ENCODE measurements at places on chromosomes 11 and 22.

GRCh38 chr11:76677458-76677765, 6.9 kb upstream of the LRRC32 start:
- DNase-seq = no peak

- no peak for DNase-seq
Observed at GRCh38 chr22:46003271-46004091, 26.5 kb upstream of the WNT7B start.

DNA sequence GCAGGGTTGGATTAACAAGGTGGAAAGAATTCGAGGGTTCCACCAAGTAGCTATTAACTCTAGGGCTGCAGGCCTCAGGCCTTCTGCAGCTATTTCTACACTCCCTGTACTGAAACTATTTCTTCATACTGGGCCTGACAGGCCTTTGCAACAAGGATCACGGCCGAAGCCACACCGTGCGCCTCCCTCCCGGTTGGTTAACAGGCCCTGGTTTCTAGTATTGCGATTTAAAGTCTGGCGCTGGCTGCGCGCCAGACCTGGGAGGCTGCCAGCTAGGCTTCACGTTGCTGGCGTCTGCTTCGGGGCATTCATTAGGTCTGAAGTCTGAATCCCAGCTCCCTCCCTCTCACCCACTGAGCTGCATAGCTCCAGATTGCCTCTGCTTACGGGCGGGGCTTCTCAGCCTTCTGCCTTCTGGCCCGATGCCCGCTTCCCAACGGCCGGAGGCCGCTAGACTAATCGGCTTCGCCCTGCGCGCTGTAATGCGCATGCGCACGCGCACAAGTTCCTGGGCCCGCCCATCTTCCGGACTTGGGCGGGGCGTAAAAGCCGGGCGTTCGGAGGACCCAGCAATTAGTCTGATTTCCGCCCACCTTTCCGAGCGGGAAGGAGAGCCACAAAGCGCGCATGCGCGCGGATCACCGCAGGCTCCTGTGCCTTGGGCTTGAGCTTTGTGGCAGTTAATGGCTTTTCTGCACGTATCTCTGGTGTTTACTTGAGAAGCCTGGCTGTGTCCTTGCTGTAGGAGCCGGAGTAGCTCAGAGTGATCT, 1.6 kb downstream of the LDHA start:
- DNase-seq = peak; percentile 98

- no peak for DNase-seq
Observed at GRCh38 chr22:16932577-16932976, 75.4 kb downstream of the GAB4 start.

- no peak for DNase-seq
Observed at GRCh38 chr11:79417069-79417920, 23.5 kb downstream of the TENM4 start.

DNA sequence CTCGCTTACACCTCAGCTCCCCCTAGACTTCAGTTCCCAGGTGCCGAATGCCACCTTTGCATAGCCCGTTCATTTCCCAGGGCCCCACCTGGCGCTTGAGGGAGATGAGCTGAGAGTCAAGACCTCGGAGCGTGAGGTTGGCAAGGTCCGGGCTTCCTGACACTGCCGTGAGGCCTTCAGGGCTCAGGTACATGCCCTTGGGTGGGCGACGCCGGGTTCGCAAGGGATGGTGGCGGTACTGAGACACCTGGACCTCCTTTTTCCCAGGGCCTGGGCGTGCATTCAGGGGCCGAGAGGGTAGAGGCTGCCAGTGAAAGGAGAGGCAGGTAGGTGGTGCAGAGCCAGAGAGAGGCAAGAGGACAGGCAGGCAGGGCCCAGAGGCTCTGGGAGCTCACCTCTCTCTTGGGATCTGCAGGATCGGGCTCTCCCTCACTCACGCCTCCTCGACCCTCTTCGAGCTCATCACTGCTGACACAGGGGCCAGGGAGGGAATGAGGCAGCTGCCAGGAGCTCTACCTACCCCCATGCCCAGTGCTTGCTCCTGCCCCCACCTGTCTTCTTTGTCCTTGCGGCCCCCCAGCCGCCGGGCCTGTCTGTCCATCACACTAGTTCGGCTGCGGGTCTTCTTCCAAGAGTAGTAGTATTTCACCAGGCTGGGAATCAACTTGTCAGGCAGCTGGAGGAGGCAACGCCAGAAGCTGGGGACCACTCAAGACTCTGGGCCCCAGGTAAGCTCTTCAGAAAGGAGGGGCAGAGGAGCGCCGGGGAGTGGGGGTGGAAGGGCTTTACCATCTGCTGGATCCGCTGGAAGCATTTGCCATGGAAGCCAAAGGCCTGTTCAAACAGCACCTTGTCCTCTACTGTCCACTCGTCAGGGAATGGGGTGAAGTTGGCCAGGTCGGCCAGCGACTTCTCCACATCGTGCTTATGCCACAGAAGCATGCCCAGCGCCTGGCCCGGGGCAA, 2.8 kb downstream of the RCOR2 start:
- DNase-seq = no peak

DNA sequence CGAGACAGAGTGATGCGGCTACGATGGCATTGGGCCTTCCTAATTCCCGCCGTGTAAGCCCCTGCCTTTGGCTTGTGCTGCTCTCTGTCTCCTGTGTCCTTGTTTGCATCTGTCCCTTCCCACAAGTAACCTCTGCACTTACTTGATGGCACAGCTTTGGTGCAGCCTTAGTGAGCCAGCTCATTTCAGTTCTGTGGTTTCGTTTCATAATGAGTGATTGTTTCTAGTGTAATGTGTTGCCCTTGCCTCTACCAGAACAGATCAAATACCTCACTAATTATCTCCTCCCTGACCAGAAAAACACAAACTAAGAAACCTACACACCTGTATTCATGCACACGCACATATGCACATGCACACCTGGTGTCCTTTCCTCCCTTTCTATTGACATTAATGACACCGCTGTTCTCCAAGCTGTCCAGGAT, 58.8 kb downstream of the GRK3 start:
- peak; percentile 88 for DNase-seq

GRCh38 chr11:69546735-69547370, 65.4 kb downstream of the LINC01488 start:
- DNase-seq = peak; percentile 82

DNA sequence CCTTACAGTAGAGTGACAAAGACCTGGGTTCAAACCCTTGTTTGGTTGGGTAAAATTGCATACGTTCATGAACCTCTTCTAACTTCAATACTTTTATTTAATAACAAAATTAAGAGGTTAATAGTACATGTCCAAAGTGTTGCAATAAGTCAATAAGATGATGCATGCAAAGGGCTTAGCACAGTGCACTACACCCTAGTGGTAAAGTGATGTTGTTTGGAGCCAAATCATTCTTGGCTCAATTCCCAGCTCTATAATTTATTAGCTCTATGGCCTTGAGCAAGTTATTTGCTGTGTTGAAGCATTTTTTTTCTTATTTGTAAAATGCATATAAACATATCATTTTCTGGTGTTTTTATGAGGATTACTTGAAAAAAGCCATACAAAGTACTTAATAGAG, 945.3 kb downstream of the LRRC4C start:
- no peak for DNase-seq

- DNase-seq = no peak
Observed at GRCh38 chr11:103798026-103798425, 238.4 kb upstream of the DDI1 start.

GRCh38 chr11:124402326-124402922, 3.6 kb upstream of the OR8B3 start:
- peak; percentile 83 for DNase-seq

- DNase-seq = no peak
Observed at GRCh38 chr11:84549217-84549616, 1077.9 kb downstream of the DLG2 start.

DNA sequence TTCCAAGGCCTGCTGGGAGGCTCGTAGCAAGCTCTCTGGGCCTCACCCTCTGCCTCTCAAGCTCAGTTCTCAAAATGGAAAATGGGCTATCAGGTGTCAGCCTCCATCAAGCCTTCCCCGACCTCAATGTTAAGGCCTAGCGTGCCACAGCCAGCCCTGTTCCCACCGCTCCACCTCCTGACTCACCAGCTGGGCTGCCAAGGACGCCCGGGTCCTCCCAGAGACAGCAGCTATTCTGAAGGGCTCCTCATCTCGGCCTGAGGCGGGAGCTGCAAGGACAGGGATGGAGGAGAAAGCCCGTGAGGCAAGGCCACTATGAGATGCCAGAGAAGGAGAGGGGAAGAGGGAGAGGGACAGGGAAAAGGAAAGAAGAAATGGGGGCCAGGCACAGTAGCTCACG, 19.9 kb downstream of the ARAP1 start:
- no peak for DNase-seq

DNA sequence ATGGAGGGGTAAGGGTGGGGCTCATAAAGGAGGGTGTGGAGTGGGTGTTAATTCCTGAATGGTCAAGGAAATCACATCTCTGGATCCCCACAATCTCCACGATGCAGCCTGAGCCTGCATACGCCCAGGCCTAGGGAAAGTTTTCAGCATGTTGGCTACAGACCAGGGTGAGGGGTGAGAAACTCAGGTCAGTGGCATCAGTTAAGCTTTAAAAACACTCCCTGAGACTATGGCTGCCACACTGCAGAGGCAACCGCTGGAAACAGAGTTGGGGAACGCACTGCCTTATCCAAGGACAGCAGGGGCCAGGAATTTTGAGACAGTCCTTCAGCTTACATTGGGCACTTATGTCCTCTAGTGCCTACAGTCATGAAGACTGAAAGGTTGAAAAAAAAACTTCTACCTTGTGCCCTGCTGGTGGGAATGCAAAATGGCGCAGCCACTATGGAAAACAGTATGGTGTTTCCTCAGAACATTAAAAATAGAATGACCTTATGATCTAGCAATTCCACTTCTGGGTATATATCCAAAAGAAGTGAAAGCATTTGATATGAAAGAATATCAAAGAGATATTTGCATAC, 19.7 kb downstream of the DKK3 start:
- DNase-seq = no peak

GRCh38 chr11:132456751-132457328, 1075.5 kb downstream of the OPCML start:
- no peak for DNase-seq

DNA sequence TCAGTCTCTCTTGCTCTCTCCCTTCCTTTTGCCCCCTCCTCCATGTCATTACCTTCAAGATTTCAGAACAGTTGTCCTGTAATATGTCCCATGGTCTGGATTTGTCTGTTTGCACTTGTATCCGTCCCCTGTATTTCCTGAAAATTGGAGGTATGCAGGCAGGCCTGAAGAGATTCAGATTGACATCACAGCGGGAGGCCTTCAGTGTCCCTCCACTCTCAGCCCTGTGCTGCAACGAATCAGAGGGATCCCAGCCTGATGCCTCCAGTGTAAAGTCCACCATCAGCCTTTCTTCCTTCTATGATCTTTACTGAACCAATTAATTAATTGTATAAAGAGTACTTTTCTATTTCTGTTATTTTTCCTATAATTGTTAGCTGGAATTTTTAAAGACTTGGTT, 57.3 kb downstream of the ELMOD1 start:
- DNase-seq = no peak

DNA sequence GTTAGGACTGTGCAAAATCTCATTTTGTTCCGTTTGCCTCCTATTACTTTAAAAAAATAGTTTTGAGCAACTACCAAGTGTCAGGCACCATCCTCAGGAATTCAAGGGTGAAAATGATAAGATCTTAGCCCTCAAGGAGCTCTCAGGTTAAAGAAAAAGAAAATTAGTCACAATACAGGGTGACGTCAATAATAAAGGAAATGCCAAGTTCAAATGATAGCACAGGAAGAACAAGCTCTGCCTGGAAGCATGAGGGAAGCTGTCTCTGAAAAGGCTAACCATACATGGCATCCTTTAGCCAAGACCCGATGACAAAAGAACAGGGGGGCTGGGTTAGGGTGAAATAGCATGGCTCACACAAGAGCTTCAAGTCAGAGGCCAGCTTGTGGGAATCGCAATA, 11.1 kb upstream of the MPZL2 start:
- DNase-seq = no peak

GRCh38 chr22:40418366-40419201, 48.2 kb downstream of the SGSM3 start:
- no peak for DNase-seq

DNA sequence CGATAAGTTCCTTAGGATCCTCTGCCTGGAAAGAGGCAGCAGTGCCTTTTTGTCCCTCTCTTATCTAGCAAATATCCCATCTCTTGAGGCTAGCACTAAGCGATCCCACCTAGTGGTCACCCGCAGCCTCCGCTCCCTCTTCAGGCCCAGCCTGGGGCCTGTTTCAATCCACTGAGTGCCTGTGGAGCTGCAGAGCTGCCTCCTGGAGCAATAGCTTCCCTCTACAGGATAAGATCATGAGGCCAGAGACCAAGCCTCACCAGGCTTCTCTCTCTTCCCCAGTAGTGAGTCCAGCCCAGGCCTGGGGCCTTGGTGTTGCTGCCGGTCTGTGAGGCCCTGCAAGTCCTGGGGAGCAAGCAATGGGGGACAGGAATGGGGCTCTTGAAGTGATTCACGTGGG, 65.8 kb downstream of the SLC22A12 start:
- DNase-seq = no peak

DNA sequence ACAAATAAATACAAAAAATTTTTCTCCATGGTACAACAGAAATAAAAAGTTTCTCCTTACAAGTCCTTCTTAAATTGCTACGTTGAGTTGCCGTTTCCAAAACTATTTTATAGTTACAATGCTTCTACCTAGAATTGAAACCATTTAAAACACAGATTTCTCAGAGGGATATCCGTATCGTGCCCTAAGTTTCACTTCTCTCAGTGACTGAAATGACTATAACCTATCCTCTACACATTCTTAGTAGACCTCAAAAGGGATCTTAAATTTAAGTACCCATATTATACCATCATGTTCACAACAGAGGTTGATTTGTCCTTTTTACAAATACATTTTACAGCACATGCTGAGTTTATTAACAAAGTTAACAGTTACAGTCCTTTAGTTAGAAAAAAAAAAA, 44.1 kb downstream of the USP28 start:
- peak; percentile 37 for DNase-seq

GRCh38 chr11:79561496-79561895, 120.7 kb upstream of the TENM4 start:
- DNase-seq = no peak

Data from activated CD4-positive, alpha-beta T cell treated with anti-CD3 and anti-CD28 coated beads, Interleukin-2, amount 50 U/mL, for 16 hours (primary cell).